ENCODE measurements at places on chromosomes 16 and 17.
A peak's percentile ranks its signal among the peaks of the same experiment; 100 is the strongest.

- DNase-seq, result no peak
Measured at GRCh38 chr17:43427362-43428043, 28.7 kb downstream of the ARL4D start.

DNA sequence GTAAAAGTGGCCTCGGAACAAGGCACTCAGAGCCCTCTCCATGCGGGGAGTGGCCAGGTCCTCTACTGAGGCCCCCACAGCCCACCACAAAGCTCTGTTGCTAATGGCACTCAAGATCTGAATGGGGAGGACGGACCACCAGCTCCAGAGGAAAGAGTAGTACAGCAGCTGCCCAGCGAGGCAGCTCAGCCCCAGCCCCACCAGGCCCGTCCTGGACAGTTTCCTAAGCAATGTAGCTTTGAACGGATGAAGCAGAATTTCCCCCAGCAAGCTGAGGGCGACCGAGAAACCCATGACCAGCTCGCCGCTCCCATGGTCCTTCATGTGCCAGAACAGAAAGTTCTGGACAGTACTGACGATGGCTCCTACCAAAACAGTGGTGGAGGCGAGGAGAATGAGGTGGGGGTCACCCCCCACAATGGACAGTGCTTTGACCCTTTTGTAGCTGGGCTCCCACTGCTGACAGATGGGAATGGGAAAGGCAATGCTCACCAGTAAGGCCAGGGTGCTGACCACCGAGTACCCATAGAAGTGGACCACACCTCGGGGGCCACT lies 1.5 kb downstream of the MFSD6L start:
- DNase-seq, result no peak

- no peak for DNase-seq
Measured at GRCh38 chr17:79002291-79002690, 7.3 kb downstream of the CANT1 start.

DNA sequence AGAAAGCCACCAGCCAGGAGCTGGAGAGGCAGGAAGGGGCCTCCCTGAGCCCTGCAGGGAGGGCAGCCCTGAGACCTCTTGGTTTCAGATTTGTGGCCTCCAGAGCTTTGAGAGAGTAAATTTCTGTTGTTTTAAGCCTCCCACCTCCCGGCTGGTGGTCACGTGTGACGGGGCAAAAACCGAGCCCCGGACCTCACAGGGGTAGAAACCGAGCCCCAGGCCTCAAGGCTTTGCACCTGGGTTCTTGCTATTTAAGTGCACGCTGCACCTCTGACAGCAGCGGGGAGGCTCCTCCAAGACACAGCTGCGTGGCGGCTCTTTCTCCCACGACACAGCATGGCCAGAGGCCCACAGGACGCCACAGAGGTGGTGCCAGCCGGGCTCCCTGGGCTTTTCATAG lies 17.4 kb upstream of the ZC3H18 start:
- DNase-seq, result no peak

GRCh38 chr17:44170499-44171201 lies at the start of gene ASB16:
Gene ASB16 (plus strand): TSS chr17:44170704. CDS start chr17:44170790, 86 bp downstream.
- DNase-seq, result peak; percentile 74

- DNase-seq, result no peak
Measured at GRCh38 chr16:63921737-63922295, 1200.0 kb downstream of the CDH11 start.

DNA sequence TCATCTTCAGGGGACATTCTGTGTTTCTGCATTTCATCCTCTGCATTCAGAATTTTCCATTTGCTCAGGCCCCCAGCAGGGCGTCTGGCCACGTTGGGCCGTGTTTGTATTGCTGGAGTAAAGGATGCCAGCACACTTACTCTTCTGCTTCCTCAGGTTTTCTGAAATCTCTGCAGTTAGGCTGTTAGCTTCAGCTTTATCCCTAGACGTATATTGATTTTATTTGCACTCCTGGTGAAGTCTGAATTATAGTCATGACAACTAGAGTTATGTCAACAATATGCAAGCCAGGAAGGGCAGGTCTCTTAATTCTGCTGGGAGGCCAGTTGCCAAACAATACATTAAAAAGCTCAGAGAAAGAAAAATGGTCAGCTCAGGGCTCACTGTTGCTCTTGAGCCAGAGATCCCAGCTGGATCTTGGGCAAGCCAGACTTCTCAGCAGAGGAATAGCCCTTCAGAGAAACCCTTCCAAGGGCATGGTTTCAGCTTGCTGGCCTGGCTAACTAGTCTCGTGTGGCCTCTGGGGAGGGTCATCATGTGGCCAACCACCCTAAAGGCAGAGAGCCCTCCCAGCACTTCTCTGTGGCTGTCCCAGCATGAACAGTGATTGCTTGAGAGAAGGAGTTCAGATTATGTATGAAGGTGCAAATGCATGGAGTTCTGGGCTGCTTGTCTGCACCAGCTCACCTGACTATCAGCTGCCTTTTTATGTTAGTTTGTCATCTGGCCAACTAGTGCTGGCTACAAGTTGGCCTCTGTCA lies 110.2 kb upstream of the CACNG5 start:
- no peak for DNase-seq

GRCh38 chr16:85935391-85935973 lies 36.5 kb downstream of the IRF8 start:
- no peak for DNase-seq

GRCh38 chr17:77737442-77738265 lies 220.8 kb upstream of the TNRC6C start:
- DNase-seq, result no peak

- peak; percentile 69 for DNase-seq
Measured at GRCh38 chr16:6482696-6483468, 849.8 kb upstream of the RBFOX1 start.

DNA sequence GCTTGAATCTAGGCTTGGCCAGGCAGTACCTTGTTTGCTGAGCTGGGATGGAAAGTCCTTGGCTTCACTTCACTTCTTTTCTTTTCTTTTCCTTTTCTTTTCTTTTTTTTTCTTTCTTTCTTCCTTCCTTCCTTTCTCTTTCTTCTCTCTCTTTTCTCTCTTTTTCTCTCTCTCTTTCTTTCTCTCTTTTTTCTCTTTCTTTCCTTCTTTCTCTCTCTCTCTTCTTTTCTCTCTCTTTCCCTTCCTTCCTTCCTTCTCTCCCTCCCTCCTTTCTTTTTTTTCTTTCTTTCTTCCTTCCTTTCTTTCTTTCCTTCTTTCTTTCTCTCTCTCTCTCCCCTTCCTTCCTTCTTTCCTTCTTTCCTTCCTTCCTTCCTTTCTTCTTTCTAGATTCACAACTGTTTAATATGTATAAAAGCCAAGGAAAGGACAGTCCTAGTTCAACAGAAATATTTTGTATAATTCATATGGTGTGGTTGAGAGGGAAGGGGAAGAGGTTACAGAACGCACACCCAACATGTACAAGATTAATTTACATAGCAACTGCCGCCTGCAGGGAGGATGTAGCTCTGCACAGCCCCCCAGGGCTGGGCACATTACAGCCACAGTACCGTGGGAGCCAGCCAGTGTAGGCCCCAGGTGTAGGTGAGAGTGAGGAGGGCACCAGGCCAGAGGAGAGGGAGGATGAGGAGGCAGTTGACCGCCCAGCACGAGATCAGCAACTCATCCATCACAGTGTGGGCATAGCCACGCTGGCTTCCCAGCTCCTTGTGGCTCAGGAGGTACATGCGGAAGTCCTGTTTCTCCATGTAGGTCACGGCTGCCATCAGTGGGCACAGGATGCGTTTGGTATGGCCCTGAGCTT lies 9.7 kb upstream of the ITGB3 start:
- no peak for DNase-seq

DNA sequence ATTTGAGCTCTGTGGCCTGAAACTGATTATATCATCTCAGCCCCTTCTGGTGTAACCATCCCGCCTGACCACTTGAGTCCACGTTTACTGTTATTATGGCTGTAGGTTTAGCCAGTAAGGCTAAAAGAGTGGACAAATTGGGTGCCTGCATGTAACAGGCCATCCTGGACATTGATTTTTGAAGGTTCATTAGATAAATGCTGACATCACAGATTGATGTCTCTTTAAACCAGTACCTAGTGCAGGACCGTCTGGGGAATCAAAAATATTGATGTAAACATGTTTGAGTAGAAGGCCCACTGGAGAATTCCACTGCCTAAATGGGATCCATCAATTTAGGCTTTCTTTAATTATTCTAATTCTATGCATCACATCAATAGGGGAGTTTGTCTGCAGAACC lies 215.1 kb downstream of the IRX3 start:
- DNase-seq, result no peak

DNA sequence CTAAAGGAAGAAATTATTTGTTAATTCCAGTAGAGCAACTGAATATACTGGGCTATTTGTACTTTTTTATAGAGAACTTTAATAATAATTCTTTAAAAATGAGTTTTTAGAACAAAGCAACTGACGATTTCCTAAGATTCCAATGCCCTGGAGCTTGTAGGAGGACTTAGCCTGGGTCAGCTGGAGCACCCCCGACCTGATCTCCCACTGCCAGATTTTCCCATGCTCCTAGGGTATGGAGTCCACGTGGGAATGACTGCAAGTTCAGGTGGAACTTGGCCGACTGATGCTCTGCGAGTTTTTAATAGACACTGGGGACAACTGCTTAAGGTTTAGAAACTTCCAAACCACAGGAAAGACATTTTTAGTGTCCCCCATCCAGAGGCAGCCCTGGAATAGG lies 25.5 kb upstream of the CACNG5 start:
- no peak for DNase-seq

- peak; percentile 2 for DNase-seq
Measured at GRCh38 chr16:85401917-85402766, 211.0 kb upstream of the GSE1 start.

GRCh38 chr17:17860766-17861107 lies 24.0 kb upstream of the SREBF1 start:
- no peak for DNase-seq

GRCh38 chr17:32356378-32356743 lies 6.4 kb downstream of the ZNF207 start:
- DNase-seq, result no peak

- DNase-seq, result no peak
Measured at GRCh38 chr17:79124513-79125209, 50.0 kb downstream of the ENGASE start.

GRCh38 chr16:89863741-89864526 lies 9.5 kb upstream of the TCF25 start:
- peak; percentile 8 for DNase-seq

- DNase-seq, result no peak
Measured at GRCh38 chr17:50765454-50766221, 1.7 kb downstream of the ANKRD40CL start.

- no peak for DNase-seq
Measured at GRCh38 chr17:57485916-57486881, 229.9 kb downstream of the MSI2 start.

GRCh38 chr17:9902120-9902519 lies 3.0 kb downstream of the RCVRN start:
- peak; percentile 28 for DNase-seq

DNA sequence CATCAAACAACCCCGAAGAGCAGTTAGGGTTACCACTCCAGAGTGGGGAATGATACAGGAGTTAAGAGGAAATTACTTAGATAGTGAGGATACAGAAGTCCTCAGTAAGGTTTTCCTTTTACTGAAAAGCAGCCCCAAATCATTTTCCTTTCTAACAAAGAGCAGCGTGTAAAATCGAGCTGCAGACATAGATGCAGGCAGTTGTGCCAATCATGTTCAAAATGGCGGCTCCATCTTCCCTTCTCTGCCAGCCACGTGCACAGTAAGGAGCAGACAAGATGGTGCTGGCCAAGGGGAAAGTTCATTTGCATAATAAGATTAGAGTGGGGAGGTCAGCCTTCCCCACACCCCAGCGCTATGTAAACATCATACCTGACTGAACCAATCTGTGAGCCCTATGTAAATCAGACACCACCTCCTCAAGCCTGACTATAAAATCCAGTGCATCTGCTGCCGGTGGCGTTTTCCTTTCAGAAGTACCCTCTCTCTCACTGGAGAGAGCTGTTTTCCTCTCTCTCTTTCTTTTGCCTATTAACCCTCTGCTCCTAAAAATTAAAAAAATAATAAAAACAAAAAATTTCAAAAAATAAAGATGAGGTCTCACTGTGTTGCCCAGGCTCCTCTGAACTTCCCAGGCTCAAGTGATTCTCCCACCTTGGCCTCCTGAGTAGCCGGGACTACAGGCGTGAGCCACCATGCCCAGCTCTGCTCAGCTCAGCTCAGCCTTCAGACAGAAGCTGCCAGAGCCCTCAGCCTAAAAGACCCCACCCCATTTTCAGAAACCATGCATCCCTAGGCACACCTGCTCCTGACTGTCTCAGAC lies 2.6 kb upstream of the SRL start:
- peak; percentile 64 for DNase-seq

DNA sequence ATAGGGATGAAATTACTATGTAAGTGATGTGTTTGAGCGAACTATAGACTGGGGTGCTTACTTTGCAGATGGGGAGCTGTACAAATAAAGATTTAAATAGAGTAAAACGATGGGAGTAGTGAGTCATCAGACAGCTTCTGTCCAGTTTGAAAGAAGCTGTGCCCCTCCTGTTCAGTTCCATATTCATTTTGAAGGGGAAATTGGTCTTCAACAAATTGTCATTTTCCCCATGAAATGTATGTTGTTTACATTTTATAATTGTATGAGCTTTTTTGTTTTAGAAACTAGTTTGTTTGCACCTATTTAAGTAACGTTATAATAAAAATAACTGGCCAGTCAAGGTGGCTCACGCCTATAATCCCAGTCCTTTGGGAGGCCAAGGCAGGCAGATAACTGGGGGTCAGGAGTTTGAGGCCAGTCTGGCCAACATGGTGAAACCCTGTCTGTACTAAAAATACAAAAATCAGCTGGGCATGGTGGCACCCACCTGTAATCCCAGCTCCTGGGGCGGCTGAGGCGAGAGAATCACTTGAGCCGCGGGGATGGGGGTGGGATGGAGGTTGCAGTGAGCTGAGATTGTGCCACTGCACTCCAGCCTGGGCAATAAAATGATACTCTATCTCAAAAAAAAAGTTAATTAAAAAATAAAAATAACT lies 20.2 kb downstream of the SEC14L1 start:
- no peak for DNase-seq

DNA sequence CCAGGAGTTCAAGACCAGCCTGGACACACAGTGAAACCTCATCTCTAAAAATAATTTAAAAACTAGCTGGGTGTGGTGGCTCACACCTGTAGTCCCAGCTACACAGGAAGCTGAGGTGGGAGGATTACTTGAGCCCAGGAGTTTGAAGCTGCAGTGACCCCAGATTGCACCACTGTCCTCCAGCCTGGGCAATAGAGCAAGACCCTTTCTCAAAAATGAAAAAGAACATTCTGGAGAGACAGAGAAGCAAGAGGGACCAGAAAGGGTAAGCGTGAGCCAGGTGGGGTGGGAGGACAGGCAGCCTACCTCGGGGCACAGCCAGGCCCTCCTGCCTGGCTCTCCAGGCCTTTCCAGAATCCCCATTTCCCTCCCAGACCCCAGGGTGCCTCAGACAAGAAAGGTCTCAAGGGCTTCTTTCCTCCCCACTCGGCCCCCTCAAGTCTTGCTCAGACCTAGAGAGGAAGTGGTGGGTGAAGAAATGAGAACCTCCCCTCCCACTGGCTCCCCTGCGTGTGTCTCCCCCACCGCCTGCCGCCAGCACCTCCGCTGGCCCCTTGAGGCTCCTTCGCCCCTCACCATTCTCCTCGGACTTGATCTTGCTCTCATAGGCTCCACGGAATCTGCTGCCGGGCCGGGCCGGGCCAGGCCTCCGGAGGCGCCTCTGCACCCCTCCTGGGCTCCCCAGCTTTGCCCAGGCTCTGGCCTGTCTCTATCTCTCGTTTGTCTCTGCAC lies 503 bp downstream of the C16orf54 start:
- DNase-seq, result no peak

Data from retina (tissue), 1 donor.